ENCODE measurements at places on chromosomes 4 and X.
A peak's percentile ranks its signal among the peaks of the same experiment; 100 is the strongest.

- DNase-seq: no peak
Observed at GRCh38 chr4:38787693-38788092, 4.9 kb upstream of the TLR10 start.

GRCh38 chr4:91256751-91257150 is 1047.0 kb upstream of the GRID2 start:
- no peak for DNase-seq

DNA sequence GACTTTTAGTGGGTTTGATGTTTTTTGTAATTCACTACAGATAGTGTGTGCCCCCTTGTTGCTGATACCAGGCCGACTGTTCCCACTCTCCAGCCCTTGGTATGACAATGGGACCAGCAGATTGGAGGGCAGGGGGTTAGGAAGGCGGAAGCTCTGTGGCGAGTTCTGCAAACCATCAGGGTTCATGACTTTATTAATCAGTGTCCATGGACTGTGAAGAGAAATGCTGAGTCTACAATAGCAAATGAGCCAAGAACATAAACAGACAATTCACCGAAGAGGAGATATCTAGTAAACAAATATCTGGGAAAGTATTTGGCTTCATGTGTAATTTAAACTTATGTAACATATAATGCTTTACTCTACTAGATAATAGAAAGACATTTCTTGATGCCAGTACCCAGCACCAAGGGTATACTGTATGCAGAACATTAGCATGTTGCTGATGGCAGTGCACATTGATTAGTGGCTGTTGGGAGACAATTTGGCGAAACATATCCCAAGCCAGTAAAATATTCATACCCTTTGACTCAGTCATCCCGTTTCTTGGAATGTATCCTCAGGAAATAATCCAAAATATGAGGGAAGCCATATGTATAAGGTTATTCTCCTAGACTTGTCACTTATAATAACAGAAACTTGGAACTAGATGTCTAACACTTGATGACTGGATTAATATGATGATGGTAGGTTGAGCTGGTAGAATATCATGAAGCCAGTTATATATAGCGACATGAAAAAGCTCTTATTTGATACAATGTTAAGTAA is 169.4 kb downstream of the PTTG2 start:
- DNase-seq: no peak

DNA sequence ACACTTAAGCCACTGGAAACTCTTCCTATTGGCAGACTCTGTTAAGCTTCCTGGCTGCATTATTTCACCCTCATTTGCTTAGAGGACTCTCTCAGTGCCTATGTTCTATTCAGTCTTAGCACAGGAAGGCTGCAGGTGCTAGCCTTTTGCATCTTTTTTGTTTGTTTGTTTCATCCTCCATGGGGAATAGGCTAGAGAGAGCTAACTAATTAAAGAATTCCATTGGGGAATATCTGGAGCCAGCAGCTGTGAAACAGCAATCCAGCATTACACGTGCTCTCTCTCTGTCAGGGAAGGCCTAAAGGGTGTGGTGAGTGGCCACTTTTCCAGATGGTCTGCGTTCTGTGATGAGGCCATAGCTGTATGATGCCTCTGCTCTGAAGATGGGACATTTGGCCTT is 633.6 kb downstream of the SPRY1 start:
- DNase-seq: no peak

- no peak for DNase-seq
Observed at GRCh38 chr4:110124711-110125110, 73.7 kb downstream of the ELOVL6 start.

- DNase-seq: no peak
Observed at GRCh38 chr4:13036841-13037240, 447.3 kb downstream of the RAB28 start.

DNA sequence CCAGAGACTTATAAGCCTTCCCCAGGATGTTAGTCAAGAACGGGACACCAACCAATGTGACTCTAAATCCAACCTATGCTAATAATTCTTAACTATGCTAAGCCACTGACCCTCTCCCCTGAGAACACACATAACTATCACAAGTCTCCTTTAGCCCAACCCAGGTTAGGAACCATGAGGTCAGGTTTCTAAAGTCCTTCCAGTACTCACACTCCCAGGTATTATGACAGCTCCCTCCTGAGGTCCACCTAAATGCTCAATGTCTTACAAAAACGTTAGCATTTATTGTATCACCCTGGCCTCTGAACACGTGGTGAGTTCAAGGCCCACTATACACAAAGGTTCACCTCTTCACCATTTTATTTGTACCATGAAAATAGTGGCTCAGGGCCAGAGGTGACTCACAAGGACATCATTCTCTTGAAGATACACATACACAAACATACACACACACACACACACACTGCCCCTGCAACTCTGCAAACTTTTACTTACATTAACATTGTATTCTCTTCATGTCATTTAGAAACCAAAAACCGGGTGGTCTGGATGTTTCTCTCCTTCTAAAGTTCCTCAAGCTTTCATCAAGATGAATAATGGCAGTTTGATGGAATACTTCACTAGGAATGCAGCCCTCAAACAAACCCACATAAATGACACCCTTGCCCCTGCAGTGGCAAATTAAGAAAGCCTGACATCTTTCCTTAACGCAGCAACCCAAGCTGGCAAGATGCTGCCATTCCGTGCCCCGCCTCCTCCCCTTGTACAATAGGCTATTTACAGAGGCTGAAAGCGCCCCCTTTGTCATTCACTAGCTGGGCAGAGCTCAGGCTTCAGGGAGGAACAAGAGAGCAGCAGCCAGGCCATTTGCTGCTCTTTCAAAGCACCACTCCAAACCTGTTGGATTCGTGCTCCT is 17.7 kb downstream of the ACSL1 start:
- no peak for DNase-seq

- DNase-seq: no peak
Observed at GRCh38 chrX:86830685-86831084, 682.4 kb downstream of the DACH2 start.

DNA sequence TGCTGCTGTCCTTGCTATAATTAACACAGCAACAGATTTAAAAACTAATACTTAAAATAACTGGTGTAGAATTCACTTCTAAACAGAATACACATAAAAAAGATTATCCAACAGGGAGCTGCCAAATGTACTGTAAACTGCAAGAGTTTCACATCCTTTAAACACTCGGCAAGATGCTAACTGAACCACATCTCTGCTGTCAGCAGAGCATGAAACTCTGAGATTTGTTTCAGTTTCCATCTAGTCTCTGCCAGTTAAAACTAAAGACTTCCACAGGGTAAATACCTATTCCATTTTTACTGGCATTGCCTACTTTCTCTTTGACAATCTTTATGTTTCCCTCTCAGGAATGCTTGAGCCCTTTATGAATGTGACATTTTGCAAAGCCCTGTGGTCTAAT is 127.7 kb downstream of the SLC7A11 start:
- DNase-seq: no peak

GRCh38 chrX:149074398-149074797 is 430.7 kb downstream of the IDS start:
- peak; percentile 12 for DNase-seq

- DNase-seq: no peak
Observed at GRCh38 chrX:129698150-129698549, 40.6 kb upstream of the XPNPEP2 start.

DNA sequence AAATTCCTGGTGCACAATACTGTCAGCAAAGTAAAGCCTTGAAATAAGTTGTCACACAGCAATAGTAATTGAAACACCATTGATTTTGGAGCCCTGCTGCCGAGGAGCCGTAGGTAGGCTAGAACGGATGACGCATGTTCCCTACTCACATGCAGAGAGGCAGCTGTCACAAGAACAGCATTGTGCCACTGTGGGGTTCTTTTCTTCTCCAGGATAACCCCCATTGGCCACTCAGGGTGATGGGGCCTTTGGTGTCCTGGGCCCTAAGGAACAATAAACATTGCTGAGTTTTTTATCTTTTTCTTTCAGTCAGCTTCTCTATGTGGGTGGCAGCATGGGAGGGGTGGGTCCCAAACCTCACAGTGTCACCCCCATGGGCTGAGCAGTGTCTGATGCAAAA is 542.3 kb downstream of the BCOR start:
- DNase-seq: no peak

- DNase-seq: no peak
Observed at GRCh38 chr4:142079959-142080358, 443.6 kb downstream of the IL15 start.

- DNase-seq: no peak
Observed at GRCh38 chr4:182929296-182929695, 12.1 kb upstream of the DCTD start.

DNA sequence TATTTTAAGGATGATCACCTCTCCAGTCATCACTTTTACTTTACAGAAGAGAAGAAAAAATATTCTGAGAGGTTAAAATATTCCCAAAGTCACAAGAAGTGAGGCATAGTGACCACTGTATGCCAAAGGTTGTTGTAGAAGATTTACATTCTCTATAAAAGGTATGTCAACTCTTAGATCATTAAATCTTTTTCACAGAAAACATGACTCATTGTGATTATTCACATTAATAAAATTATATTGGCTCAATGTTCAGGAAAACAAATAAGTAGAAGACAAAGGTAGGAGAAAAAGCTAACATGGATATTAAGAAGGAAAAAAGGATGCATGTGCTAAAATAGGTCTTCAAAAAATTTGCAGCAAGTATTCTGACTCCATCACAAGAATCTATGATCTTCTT is 82.0 kb downstream of the ADAMTS3 start:
- DNase-seq: no peak

DNA sequence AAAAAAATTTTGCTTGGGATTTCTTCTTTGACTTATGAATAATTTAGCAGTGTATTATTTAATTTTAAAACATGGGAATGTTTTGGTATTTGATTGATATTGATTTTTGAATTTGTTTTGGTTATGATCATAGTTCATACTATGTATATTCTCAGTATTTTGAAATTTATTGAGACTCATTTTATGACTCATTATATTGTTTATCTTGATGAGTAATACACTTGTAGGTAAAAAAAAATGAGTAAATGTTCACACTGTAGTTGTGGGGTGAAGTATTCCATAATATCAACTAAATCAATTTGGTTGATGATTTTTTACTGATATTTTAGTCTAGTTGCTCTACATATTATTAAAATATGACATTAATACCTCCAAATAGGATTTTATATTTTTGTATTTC is 1142.2 kb downstream of the ADGRL3 start:
- no peak for DNase-seq

GRCh38 chrX:22378296-22378695 is 105.6 kb downstream of the CBLL2 start:
- no peak for DNase-seq

DNA sequence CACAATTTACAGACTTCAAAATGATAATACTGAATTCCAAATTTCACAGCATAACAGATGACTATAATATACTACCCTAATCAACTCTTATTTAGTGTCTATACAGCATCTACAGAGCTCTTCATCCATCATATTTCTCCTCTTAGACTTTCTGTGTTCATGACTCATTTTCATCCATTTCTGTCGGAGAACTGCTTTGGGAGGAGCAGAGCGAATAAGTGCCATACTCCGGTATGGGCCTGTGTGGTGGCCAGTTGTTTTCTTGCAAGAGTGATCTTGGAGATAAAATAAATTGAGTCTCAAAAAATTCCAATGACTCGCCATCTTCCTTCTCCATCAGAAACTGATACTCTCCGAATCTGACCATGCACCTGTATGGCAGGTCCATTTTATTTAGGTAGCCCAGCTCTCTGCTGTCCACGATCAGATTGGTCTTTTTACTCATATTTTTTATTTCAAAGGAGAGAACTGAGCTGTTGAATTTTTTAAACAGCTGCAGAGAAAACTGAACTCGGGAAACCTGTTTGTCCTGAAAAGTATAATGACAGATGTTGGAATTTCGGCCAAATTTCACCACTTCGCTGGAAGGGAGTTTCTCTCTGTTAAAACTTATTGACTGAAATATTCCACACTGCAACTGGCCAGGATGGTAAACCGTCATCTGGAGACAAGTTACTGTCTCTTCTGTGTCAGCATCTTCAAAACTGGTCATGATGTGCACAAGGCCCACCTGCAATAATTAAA is 7.8 kb downstream of the TIFA start:
- no peak for DNase-seq

DNA sequence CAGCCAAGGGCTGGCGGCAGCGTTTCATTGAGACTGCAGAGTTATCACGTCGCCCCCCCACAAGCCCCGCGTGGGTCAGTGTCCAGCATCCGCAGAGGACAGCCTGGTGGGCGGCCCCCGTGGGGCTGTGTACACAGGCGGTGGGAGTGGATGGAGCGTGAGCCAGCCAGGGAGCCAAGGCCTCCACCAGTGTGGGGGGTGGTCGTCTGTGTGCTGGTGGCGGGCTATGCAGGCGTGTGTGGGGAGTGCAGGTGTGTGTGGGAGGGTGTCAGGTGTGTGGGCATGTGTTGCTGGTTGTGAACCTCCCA is 56.5 kb upstream of the NKX1-1 start:
- no peak for DNase-seq

GRCh38 chr4:38691251-38692008 is 27.4 kb downstream of the KLF3 start:
- no peak for DNase-seq

DNA sequence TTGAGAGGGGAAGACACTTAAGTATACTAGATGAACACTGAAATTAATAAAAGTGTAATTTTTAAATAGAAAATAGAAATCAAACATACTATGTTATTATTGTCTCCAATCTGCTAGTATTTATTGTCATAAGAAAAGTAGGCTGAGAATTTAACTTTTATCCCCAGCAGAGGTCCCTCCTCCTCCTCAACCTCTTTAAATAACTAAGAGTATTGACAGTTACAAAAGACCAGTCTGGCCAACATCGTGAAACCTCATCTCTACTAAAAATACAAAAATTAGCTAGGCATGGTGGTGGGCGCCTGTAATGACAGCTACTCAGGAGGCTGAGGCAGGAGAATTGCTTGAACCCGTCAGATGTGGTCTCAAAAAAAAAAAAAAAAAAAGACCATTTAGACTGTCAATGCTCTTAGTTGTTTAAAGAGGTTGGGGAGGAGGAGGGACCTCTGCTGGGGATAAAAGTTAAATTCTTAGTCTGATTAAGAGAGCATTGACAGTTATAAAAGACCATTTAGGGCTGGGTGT is 4.2 kb downstream of the SLC30A9 start:
- DNase-seq: no peak

DNA sequence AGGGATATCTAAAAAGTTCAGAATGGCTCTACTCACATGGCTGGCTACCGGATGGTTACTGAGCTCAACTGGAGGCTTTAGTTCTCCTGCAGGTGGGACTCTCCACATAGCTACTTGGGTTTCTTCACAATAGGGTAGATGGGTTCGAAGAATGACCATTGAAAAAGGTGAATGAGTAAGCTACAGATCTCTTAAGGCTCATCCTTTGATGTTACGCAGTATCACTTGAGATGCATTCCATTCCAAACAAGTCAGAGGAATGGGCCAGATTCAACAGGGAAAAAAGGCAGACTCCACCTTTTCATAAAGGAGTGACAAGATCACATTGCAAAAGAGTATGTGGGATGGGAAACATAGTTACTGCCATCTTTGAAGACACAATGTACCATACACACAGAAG is 52.6 kb downstream of the DDX53 start:
- no peak for DNase-seq

- no peak for DNase-seq
Observed at GRCh38 chr4:145266881-145267280, 86.5 kb upstream of the OTUD4 start.

GRCh38 chr4:771464-771863 is 54.5 kb downstream of the CPLX1 start:
- no peak for DNase-seq

- DNase-seq: no peak
Observed at GRCh38 chr4:6231663-6232165, 31.4 kb upstream of the JAKMIP1 start.
